Body of pancreas (tissue), 4 donors: ENCODE measurements at places on chromosomes 3 and 15.
A peak's percentile ranks its signal among the peaks of the same experiment; 100 is the strongest.

DNA sequence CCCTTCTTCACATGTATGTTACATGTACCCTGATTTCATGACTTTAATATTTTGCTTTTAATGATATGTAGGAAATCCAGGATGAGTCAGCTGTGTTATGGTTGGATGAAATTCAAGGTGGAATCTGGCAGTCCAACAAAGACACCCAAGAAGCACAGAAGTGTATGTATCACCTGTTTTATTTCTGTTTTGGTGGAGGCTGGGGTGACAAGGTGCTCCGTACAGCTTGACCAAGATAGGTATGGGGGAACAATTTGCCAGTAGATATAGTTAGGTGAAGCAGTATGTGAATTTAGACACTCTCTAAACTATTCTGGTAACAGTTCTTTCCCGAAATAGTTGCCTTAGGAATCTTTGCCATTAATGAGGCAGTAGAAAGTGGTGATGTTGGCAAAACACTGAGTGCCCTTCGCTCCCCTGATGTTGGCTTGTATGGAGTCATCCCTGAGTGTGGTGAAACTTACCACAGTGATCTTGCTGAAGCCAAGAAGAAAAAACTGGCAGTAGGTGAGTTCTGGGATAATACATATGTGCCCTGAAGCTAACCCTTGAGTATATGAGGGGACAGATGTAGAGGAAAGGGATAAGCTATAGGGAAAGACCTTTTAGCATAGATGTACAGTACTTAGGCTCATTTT lies 63.7 kb upstream of the CRTC3 start:
- DNase-seq: no peak

- DNase-seq: no peak
Observed at GRCh38 chr3:178900029-178900646, 171.5 kb downstream of the ZMAT3 start.

- peak; percentile 75 for DNase-seq
Observed at GRCh38 chr15:65303687-65304380, 643 bp upstream of the RNU5B-1 start.

DNA sequence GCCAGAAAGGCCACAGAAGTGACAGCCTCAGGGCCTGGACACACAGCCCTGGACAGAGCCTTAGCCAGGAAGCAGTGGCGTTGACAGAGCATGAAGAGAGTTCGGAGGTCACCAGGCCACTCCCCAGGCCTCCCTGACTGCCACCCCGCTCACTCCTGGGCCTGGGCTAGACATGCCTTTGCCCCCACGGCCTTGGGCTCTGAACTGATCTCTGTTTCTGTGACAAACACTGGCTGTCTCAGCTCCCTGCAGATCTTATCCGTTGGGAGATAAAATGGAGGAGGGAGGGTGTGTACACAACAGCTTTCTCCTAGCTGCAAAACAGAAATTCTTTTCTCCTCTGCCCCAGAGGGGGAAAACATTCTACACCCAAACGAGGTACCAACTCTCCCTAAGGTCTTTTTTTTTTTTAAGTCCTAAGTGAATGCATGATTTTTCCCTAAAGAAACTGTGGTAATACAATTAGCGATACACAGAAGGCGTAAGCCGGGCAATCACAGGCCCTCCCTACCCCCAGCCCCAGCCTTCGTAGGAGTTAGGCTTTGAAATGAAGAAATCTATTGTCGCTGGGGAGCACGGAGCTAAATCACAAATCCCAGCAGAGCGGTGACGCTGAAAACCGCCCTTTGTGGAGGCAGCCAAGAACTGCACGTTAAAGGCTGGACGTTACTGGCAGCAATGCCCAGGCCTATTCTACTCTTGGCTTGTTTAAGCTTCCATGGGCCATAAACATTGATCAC lies 45.0 kb downstream of the SRGAP3 start:
- no peak for DNase-seq

DNA sequence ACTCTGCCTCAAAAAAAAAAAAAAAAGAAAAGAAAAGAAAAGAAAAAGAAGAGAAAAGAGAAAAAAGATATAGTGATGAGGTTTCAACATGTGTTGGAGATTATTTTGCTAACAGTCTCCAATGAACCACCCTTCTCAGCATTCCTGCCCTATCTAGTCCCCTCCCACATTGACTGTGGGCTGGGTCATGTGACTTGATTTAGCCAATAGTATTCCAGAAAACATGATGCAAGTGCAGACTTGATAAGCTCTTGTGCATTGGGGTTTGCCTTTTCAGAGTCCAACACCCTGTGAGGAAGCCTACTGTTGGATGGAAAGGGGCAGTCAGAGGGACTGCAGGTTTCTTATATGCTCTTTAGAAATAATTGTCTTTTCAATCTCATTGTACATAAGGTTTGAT lies 37.8 kb upstream of the MED12L start:
- DNase-seq: no peak
